ENCODE measurements at places on chromosomes 3 and 15.

- no peak for DNase-seq
These were observed 361.9 kb upstream of the KCNMB2 start for GRCh38 chr3:178174201-178174915.

GRCh38 chr3:112699436-112699978, 58.6 kb upstream of the CCDC80 start:
- DNase-seq = peak; percentile 14

DNA sequence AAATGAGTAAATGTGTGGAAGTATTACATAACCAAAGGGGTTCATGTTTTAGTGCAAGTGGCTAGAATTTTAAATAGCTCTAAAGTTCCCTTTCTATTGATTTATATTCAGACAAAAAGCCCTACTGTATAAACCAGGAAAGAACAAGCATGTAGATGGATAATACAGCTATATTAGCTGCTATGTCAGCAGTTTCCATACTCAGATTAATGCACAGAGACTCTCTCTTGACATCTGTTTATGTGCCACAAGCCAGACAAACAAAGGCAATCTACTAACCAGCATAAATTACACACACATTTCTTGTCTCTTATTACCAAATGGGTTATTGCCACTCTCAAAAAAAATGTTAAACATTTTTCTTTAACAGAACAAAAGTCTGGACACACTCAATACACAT, 760.1 kb upstream of the NECTIN3 start:
- DNase-seq = peak; percentile 24

DNA sequence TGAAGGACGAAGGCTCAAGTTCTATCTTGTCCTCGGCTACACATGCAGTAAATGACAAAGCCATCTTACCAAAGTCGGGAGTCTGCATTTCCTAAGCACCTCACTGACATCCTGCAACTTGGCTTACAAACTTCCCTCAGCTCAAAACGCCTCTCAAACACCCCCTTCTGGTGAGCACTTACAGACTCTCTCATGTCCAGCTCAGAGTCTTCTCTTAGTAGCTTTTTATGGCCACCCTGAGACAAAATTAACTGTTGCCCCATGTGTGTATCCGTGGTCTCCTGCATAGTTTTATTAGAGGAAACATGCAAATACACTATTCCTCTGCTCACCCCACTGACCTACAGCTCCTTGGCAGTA, 819.7 kb downstream of the FHIT start:
- DNase-seq = no peak

DNA sequence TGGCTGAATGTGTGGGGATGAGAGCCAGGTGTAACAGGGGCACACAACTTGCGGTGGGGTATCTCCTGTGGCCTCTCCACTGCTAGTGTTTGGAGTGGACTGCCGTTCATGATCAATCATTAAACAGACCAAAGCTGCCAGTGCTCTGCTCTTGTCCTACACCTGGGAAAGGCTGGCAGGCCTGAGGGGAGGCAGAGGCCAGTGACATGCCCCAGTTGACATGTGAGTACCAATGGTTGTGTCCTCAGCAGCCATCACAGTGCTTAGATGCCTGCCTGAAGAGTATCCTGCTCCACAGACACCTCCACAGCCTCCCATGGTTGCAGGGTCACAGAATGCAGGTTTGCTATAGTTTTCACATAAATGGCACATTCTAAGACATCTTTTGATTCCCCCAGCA, 348.4 kb downstream of the EPHB1 start:
- no peak for DNase-seq

DNA sequence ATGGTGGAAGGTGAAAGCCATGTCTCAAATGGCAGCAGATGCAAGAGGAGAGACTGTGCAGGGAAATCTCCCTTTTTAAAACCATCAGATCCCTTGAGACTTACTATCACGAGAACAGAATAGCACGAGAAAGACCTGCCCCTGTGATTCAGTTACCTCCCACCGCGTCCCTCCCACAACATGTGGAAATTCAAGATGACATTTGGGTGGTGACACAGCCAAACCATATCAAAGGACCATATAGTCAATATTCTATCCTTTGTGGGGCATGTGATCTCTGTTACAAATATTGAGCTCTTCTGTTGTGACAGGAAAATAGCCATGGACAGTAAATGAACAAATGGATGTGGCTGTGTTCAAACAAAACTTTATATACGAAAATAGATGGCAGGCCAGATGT, 77.2 kb upstream of the ACKR4 start:
- DNase-seq = no peak

DNA sequence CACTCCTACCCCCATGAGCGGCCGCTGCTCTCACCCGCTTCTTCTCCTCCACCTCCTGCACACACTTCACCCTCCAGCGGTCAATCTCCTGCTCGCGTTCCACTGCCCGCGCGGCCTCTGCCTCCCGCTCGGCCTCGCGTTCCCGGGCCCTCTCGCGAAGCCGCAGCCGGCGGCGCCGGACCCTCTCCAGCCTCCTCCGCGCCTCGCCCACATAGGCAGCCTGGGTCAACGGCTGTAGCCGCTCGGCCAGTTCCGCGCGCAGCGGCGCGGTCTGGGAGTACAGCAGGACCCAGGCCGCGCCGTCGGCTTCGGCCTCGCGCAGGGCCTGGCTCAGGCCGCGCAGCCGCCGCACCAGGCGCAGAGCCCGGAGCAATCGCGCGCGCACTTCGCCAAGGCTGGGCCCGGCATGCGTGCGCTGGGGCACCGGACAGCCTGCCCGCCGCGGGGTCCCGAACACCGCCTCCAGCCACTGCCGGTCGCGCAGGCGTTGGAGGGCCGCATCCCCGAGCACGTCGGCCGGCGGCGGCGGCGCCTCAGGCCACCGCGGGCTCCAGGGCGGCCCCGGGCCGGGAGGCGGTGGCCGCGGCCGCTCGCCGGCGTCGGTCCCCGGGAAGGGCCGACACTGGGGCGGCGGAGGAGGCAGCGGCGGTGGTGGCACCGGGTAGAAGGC, 595 bp downstream of the PDCD7 start:
- DNase-seq = peak; percentile 40

GRCh38 chr3:185280572-185281365, 26.9 kb upstream of the EHHADH start:
- DNase-seq = peak; percentile 42

DNA sequence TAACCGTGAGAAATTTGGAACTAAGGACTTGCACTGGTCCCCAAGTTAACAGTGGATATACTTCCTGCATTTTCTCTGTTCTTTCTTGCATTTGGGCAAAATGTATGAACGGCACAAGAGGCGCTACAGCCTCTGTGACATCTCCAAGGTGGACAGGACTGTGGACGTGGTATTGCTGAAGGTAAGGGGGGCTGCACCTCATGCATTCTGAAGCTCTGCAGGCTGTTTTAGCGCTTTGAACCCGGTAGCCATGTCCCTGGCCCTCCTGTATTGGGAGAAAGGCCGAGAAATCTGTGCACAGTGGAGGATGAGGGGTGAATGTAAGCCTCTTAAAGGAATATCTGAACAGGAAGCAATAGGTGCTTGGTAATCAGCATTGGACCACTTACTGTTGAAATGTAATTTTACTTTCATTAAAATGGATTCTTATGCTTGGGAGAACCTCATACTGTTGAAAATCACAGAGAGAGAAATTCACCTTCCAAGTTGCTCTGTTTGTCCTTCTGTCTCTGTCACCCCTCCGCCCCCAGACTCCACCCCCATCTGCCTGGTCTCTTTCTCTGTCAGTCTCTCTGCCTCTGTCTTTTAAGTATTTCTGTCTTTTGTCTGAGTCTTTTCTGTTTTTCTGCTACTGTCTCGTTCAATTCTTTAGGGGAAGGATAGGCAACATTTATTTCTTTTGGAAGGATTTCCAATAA, 174.6 kb downstream of the KLHL25 start:
- no peak for DNase-seq

DNA sequence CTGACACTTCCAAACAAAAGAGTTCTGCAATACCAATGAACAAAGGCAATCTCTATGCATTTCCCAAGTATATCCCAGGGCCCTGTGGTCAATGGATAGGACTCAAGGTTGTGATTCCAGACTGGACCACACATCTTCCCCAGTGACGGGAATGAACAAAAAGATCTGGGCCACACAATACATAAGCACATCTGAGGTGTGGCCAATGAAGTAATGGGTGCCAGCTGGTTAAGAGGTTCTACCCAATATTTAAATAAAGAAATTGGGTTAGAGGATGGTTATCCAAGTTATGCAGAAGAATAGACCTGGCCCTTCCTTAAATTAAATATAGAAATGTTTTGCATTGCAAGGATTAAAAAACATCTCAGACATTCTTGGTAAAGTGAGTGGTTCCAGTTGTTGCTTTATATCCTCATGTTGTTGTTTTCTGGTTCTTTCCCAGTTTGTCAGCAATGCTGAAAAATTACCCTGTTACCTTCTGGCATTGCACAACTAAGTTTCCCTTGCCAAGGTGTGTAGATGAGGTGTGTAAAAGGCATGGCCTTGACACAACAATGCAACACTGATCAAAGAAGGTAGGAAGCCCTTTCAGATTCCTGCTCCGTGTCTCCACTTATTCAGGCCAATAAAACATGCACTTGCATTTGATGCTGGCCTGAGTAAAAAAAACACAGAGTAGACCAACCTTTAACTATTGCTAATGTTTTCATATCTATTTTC, 86.5 kb downstream of the PRICKLE2 start:
- DNase-seq = no peak

GRCh38 chr3:23826382-23827064, 20.8 kb downstream of the UBE2E1 start:
- DNase-seq = no peak

DNA sequence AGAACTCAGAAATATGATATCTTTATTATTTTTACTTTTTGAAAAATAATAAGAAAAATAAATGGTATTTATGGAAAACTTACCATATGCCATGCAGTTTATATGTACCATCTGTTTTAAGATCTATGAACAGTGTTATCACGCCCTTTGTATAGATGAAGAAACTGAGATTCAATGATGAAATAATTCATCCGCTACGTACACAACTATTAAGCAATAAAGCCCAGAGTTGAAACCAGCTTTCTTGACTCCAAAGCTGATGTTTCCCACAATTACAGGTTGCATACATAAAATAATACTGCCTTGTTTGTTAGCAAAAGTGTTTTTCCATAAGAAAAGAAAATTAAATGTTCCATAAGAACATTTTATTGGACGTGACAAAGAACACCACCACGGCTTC, 67.2 kb upstream of the BCL6 start:
- no peak for DNase-seq

GRCh38 chr3:57779666-57780065, 23.6 kb downstream of the SLMAP start:
- no peak for DNase-seq

GRCh38 chr3:108103886-108104797, 13.3 kb upstream of the CD47 start:
- DNase-seq = peak; percentile 16

- no peak for DNase-seq
These were observed 31.1 kb downstream of the MAGEL2 start for GRCh38 chr15:23616536-23616935.

GRCh38 chr3:55609230-55609827, 122.2 kb upstream of the WNT5A start:
- DNase-seq = no peak

DNA sequence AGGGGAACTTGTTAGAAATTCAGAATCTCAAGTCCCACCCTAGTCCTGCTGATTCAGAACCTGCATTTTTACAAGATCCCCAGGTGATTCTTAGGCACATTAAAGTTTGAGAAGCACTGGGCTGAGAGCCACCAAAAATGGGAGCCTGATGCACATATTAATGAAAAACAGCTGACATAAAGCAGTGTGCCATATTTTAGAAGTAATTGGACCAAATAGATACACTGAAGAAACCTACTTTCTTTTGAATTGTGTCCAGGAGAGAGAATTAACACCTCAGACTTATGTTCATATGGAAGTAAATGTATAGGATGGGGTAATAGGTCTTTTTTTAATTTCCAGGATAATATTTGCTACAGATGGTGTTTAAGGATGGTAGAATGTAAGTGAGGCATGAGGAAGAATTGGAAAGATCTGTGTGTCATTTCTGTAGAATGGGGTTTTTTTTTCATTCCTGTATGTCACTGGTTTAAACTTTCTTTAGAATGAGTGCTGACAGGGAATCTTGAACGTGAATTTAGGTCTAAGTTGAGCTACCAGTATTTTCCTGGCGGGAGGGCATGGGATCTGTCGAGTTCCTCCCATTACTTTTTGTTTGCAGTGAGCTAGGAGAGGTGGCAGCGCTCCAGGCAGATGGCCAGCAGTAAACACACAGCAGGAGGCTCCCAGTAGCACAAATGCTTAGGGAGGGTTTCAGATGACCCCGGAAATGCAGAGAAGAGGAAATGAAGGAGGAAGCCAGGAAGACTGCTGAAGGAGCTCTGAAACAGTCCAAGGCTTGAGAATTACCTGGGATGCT, 185.6 kb downstream of the PLCL2 start:
- DNase-seq = peak; percentile 70

GRCh38 chr15:84734794-84735479, 13.5 kb upstream of the ZNF592 start:
- no peak for DNase-seq

- peak; percentile 78 for DNase-seq
These were observed 76.6 kb upstream of the DLG1 start for GRCh38 chr3:197375001-197375441.

DNA sequence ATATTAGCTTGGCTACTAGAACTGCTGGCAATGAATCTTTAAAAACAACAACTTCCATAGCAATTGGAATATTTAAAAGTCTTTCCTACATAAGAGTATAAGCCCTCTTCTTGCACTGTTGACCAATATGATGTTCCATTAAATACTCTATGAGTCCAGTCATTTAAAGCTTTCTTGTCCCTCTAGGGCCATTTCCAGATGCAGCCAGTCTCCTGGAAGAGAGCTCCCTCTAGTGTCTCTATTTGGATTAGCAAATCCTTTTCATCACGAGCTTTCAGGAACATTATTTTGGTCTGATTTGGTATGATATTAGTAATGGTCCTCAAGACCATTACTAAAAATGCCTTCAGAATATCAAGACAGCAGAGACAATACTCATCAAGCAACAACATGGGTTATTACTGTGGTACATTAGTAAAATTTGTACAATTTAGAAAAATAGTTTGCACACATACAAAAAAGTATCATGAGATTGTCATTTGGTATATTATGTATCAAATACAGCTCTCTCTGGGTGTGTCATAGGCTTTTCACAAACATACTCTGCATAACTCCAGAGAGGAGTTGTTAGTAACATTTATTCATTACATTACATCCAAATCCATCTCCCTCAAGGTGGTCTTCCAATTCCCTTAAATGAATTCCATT, 101.3 kb downstream of the DPH6 start:
- DNase-seq = peak; percentile 46

Measured in fibroblast of gingiva (primary cell).